ENCODE measurements at places on chromosomes 4 and X.

GRCh38 chrX:1502853-1503252, 34.1 kb downstream of the P2RY8 start:
- DNase-seq: no peak

DNA sequence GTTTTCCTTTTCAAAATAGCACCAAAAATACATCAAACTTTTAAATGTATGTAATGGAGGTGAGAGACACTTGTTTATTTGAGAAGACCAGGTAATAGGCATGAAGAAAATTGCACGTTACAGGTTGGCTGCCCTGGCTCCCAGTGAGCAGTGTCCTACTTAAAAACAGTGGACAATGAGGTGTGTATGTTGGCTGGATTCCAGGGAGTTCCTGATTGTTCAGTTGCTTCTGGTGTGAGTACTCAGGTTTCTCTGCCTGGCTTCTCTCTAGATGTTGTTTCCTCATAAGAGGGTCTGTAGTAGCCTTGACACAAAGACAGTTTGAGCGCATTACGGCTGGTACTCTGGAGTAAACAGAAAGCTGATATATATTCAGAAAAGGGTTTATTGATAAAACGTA, 29.4 kb downstream of the SNX25 start:
- DNase-seq: no peak

DNA sequence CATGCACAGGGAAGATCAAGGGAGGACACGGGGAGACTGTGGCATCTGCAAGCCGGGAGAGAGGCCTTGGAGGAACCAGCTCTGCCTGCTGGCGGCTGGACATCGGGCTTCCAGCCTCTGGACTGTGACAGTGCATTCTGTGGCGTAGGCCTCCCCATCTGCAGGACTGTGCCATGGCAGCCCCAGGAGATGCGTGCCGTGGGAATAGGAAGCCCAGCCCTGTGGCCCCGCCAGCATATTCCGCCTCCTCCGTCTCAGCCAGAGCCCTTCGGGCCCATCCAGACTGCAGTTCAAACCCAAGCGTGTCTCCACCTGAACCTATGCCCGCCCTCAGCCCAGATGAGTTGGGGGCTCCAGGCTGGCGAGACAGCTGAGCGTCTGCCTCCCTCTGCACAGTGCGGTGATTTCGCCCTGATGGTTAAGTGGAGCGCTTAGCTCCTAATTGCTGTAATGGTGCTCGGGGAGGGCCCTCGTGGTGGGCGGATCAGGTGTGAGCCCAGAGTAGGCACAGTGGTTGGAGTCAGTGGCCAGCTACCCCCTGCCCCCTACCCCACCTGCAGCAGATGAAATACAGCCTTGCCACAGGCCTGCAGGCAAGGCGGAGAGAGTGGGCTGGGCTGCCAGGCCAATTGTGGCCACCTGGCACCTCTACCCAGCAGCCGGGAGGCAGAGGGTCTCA, 133.9 kb downstream of the HMX1 start:
- DNase-seq: no peak

DNA sequence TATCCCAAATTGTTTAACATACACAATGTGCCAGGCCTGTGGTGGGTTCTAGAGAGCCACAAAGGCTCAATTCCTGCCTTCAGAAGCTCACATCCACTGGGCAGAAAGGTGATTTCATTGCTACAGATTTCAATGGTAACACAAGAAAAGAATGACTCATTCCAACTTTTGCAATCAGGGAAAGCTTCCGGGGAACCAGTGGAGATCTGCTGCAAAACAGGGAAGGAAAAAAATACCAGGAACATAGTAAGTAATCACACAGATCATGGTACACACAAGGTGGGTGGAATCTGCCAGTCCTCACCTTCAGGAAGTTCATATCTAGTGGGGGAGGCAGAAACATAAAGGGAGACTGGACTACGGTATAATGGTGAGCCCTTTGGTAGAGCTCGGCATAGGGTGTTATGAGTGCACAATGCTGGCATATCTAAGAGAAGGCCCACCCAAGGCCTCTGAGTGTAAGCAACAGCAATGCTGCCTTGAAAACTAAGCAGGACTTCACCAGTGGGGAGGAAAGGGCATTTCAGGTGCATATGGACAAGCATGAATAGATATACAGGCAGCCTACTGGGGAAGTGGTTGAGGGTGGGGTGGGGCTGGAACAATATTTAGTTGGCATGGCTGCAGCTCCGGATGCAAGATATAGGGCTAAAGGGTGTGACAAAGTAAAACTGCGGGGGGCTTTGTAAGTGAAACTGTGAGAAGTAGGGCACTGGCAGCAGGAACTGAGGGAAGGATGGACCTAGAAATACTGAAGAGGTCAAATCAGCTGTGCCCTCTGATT, 24.2 kb downstream of the GPRIN3 start:
- DNase-seq: no peak

DNA sequence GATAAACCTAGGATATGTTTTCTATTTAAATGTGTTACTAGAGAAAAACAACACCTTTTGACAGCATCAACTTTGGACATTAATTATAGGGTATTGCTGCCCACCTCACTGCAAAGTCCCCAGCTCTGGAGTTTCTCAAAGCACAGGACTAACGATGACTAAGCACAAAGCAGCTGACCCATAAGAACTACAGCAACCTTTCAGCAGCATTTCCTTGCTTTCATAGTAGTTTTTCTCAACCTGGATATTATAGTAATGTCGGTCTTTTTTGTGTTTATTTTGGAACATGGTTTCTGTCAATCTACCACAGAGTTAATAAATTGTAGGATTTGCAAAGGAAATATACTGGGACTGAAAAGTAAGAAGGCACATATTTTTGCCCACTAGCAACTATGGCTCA, 21.5 kb downstream of the HHIP start:
- DNase-seq: no peak

DNA sequence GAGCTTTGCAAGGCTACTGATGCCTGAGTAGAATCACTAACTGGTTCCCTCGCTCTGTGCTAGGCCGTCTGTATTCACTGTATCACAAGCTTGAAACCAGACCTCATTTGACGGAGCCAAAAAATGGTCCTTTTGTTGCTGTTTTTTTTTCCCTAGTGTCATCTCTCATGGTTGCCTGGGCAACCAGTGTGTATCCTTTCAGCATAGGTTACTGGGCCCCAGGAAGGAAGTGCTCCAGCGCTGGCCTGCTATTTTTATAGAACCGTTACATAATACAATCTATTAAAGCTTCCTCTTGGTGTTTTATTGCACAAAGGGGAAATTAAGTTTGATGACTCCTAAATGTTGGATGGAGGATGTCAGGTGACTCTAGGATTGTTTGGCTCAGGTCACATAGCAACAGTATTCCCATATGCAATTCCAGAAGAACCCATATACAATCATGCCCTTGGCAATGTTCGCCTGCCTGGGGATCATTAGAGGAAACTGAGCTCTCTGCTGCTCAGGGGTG, 220.4 kb downstream of the SPRY1 start:
- DNase-seq: no peak

DNA sequence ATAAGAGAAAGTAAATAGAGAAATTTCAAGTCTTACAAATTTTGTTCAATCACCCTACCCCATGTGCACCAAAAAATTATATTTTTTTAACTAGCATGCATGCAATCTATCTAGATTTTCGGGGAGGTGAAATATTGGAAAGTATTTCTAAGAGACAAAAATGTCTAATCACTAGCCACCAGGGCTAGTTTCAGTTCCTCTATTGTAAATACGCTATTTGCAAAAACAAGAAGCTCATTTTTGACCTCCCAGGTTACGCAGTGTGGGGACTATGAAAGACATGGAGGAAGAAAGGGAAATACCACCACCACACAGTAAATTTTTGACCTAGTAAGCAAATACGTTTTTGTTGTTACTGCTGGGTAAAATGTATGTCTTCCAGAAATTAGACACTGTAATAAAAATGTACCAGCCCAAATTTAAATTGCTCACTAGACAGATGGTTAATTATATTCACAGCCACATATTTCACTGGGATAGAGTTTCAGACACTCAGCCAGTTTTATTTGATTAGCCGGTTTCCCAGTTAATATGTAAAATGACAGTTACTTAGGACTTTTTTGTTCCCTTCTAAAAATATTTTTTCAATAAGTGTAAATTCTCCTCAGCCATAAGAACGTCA, 2.2 kb downstream of the NEXMIF start:
- no peak for DNase-seq

DNA sequence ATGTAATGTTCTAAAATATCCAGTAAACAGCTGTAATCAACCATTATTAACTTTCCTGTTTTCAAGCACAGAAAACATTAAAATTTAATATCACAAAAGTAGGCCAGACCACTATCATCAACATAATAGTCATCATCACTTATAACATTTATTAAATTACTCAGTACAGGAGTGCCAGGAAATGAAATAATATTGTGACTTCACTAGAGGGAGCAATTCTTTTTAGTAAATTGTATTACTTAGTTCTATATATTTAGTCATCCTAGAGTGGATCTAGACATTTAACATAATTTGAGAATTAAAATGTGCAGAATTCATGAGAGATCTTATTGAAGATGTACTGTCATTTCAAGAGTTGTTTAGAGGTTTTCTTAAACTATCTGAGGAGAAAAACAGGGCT, 33.6 kb downstream of the PITX2 start:
- no peak for DNase-seq

GRCh38 chr4:115152081-115152480, 38.7 kb upstream of the NDST4 start:
- no peak for DNase-seq

DNA sequence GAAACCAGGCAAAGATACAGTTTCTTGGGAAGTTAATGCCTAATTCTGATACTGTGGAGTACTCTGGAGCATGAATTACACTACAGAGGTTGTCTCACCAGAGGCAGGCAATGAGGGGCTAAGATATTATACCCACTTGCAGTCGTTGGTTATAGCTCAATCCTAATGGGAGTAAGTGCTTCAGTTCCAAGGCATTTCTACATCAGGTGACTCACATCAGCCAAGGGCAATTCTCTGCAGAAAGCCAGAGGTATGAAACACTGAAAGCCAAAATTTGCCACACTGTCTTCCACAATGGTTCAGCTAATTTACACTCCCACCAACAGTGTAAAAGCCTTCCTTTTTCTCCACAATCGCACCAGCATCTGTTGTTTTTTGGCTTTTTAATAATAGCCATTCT, 174.0 kb upstream of the IL15 start:
- no peak for DNase-seq

DNA sequence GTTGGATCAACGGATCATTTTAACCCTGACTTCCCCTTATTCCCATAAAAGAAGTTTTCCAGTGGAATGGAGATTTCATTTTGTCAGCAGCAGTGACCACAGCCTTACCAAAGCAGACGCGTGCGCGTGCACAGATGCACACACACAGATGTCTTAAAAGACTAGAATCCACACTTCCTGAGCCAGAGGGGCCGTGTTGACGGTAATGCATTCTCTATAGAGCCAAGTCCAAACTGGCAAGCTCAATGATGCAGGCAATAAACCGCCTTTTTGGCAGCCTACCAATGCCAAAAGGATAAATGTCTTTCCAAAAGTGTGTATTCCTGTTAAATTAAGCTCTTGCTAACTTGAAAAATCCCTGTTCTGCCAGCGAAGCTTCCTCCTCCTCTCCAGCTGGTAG, 18.8 kb upstream of the CLDN34 start:
- no peak for DNase-seq

GRCh38 chr4:52843958-52844357, 18.2 kb upstream of the RASL11B start:
- no peak for DNase-seq

- no peak for DNase-seq
These were observed 1.5 kb upstream of the NEIL3 start for GRCh38 chr4:177308125-177308524.

- no peak for DNase-seq
These were observed 239.7 kb upstream of the FAM241A start for GRCh38 chr4:111905511-111905910.

DNA sequence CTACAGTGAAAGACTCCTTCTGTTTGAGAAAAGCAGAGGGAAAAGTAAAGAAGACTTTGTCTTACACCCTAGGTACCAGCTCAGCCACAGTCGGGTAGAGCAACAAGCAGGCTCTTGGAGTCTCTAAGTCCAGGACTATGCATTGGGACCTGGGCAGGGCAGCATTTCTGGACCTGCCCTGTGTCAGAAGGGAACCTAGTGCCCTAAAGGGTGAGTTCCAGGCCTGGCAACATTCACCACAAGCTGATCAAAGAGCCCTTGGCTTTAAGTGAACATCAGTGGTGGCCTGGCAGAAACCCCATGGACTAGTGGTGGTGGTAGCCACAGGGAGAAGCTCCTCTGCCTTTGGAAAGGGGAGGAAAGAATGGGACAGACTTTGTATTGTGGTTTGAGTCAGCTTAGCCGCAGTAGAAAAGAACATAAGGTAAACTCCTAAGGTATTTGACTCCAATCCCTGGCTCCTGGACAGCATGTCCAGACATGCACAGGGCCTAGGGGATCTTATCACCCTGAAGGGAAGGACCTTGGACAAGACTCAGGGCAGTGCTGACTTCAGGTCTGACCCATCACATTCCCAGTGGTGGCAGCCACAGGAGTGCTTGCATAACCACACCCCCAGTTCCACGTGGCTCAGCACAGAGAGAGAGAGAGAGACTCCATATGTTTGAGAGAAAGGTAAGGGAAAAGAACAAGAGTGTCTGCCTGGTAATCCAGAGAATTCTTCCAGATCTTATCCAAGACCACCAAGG, 32.6 kb downstream of the CCDC158 start:
- DNase-seq: no peak

- no peak for DNase-seq
These were observed 207.0 kb upstream of the TBL1X start for GRCh38 chrX:9257718-9258420.

DNA sequence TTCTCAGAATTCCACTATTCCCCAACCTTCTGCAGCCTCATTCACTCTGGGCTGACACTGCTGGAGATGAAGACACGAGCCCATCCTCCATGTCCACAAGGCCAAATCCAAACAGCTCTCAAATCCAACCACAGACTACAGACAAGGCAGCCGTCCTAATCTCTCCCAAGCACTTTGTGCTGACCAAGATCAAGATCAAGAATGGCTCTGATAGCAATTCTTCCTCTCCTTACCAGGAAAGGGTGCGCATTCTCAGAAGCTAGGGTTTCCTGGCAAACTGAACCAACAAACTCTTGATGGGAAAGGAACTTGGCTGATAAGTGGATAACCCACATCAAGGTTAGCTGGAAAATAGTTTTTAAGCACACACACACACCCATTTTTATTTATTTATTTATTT, 26.5 kb downstream of the RELL1 start:
- no peak for DNase-seq

- DNase-seq: no peak
These were observed 53.4 kb downstream of the GRXCR1 start for GRCh38 chr4:42945874-42946273.

DNA sequence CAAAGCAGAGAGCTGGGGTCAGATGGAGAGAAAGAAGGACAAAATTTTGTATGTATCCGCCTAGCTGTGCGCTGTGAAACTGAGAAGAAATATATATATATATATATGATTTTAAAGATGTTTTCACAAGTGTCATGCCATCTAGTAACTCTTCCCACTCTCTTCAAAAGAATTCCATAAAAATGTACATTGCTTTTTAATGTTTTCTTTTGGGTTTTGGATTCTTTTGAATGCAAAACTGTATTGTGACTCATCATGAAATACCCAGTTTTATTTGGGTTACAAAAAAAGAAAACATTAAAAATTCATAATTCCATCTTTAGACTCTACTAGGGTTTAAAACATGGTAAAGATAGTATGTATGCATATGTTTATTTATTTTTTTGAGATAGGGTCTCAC, 34.3 kb upstream of the IGFBP7 start:
- DNase-seq: no peak

Data from esophagus squamous epithelium (tissue), 5 donors.